Mucosa of gallbladder (tissue), 1 donor: ENCODE measurements at places on chromosomes 11 and 22. TPM values are rescaled to one million over a fixed set of nuclear protein-coding genes. Genes with fewer than 3 reads are reported as not detected.

The C11orf68 gene
- 44.8 TPM for total RNA-seq

The ISX gene
- total RNA-seq, result not detected

DNA sequence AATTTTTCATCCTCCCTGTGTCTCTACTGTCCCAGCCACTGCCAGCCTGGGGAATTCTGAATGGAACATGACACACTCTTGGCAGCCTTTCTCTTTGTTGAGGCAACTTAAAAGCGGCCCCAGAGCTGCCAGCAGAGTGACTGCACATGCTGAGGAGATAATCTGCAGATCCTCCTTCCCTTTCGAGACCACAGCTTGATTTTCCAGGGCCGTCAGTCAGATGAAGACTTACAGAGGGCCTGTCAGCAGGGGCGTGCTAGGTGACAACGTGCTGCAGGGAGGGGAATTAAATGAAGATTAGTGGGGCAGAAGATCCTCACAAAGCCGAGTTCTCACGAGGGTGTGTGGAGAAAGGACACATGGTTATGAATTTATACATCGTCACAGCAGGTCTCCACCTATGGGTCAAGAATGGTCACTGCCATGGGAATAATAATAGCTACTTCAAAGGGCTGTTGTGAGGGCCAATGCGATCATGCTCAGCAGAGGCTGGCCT, 193.5 kb upstream of the PITPNB start:
- peak; percentile 25 for DNase-seq

DNA sequence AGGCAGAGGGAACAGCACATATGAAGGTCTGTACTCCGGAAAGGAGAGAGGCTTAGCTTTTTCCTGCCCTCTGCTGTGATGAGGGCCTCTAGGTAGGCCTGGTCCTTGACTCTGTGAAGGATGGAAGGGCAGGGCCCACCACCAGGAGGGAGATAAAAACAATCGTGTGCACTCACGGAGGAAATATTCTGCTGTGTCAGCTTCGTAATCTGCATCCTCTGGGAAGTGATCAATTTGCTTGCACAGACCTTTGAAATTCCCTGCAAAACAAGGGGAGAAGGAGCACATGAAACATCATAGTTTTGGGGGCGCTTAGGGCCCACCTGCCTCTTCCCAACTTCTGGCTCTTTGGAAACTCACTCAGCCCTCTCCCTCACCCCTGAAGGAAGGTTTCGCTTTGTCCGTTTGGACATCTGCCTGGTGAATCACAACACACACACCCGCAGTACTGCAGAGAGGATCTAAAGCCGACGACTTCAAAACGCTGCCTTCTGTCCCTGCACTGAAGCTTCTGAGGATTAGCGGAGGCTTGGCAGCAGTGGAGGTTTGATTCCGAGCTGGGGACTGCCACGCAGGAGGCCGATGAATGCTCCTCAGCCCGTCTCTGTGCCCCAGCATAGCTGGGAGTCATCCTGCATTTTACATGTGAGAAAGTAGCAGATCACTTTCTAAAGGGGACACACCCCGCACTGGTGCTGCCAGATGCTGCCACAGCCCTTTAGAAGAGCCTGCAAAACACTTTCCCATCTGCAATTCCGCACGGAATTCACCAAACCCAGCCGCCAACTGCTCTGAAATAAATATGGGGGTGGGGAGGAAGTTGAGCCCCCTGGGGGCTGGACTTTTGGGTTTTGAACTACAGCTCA, 58.6 kb upstream of the EIF3D start:
- no peak for DNase-seq

GRCh38 chr11:120554766-120555432, 43.4 kb downstream of the GRIK4 start:
- no peak for DNase-seq

DNA sequence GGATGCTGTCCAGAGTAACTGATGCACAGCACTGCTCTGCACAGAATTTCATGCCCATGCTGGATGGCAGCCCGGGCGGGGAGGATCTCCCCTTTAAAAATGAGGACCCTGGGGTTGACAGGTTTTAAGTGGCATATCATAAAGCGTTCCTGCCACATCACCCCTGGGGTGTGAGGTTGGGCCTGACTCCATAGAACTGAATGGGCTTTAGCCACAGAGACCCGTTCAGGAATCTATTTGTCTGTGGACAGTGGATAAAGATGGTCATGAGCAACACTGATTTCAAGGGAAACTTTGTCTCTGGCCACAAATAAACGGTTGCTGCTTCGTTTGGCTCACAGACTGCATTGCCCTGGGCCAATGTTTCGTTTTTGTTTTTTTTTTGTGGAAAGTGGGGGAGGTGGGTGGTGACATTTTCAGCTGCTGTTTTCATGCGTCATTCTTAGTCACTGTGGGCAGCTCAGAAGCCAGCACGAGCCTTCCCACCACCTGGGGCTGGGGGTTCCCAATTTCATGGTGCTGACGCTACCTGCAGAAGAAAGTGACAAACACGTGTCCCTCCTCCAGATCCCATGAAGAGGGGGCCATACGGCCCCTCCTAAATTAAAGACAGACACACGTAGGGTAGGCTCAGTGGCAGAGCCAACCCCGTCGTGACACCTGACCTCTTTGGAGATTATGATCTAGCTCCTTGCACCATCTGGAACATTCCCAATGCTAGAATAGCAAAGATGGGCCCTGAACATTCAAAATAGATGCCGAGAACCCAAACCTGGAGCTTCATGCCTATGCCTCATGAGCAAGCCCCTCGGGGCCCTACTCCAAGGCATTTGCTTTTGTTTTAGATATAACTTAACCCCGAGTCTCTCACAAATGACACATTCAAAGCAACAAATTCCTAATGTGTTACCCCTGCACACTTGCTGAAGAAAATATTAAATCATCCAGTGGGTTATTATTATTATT, 54.8 kb upstream of the PHF21B start:
- no peak for DNase-seq

GRCh38 chr11:14386895-14387480, 28.0 kb upstream of the RRAS2 start:
- DNase-seq, result no peak
